CD14-positive monocyte (primary cell): ENCODE measurements at places on chromosomes 6 and 20.

GRCh38 chr6:12071064-12071615 lies 59.0 kb downstream of the HIVEP1 start:
- no peak for DNase-seq

- DNase-seq = peak; percentile 78
Observed at GRCh38 chr20:50270569-50270968, 79.9 kb downstream of the CEBPB start.

- DNase-seq = no peak
Observed at GRCh38 chr6:34571388-34571787, 15.3 kb upstream of the SPDEF start.

DNA sequence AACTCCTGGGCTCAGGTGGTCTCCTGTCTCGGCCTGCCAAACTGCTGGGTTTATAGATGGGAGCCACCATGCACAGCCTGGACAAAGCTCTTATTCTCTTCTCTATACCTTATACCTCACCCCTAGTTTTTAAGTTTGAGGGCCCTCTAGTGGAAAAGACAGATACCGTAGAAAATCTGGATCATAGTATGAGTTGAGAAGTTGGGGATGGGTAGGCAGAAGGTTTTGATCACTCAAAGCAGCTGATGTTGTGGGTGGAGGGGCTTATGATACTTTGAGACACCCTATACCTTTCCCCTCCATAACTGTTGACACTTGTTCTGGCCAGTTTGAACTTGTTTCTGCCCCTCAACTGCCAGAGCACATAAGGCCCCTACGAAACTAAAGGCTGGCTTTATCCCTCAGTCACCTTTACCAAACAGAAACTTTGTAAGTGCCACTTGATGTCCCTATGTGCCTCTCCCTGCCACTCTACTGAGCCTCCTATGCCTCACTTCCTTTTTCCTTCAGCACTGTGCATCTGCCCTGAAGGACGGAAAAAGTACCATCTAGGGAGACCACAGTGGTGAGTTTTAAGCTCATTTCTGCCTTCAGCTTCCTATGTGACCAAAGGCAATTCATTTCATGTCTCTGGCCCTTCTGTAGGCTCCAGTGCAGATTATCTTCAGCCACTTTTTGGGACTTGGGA lies 28.6 kb downstream of the RALY start:
- peak; percentile 34 for DNase-seq

- DNase-seq = no peak
Observed at GRCh38 chr20:33460711-33461110, 17.1 kb upstream of the SNTA1 start.

DNA sequence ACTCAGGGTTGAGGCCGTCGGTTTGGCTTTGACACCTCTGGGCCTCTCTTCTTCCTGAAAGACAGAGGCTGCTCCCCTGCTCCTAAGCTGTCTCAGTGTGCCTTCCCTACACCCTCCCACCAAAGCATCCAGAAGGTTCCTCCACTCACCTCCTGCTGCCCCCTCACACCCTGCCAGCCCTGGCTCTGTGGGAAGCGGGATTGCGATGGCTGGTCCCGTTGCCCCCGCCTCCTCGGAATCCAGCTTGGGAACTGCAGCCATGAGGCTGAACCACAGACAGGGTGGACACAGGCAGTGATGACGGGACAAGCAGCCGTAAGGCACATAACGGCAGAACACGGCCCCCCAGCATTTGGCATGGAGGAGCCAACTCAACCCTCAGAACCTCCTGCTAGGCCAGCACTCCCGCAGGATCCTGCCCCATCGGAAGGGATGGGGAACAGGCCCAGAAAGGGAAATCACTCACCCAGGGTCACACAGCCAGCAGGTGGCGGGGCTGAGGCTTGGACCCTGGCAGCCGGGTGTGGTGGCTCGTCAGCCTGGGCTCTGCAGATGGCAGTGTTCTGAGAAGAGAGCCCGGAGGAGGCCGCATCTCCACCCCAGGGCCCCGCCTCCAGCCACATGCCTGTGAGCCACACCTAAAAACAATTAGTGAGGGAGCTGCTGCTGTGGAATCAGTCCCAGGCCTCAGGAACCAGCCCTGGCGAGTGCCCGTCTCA lies 139.6 kb downstream of the PHACTR3 start:
- no peak for DNase-seq

- peak; percentile 95 for DNase-seq
Observed at GRCh38 chr6:37818536-37819176, 871 bp upstream of the ZFAND3 start.

DNA sequence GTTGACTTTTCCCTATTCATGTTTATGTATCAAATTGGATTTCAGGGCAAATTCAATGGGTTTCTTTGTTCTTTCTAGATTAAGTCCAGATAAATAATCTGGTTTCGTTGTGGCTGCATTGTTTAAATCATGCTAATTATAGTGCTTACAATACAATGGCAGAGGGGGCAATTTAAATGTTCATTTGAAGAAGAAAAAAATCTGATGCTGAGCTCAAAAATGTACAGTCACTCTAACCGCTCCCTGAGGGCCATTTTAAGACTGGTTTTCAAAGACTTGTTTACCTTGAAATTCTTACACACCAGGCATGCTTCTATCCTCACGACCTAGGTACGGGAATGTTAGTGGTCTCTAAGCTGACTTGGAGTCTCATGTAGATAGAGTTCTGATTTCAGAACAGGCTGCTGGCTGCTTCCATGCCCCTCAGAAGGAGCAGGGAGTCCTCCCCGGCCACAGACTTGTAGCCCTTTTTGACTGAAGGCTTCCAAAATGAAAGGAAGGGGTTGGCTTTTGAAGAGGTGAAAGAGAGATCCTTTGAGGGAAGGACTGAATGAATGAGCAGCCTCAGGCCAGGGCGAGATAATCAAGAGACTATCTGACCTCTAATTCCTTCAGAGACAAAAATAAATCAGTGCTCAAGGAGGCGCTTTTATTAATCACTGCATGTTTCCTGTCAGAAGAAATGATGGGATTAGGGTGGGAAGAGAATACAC lies 86.1 kb upstream of the ZNF217 start:
- no peak for DNase-seq

DNA sequence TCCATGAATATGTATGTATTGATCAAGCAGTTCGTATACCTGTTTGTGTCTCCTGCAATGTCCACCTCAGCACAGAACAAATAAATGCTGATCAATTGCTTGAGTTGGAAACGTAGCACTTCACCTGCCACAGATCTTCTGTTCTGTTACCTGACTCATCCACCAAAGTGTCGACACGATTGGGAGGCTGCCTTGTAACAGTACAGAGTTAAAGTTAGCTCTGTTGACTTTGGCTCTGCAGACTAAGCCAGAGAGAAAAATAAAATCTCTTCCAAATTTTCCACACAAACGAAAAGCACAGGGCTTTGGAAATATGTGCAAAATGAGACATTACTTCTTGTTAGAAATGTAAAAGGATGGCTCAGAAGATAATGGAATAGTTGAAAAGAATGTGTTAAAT lies 245.4 kb downstream of the NRN1 start:
- no peak for DNase-seq

- peak; percentile 38 for DNase-seq
Observed at GRCh38 chr6:162157167-162157870, 570.2 kb downstream of the PRKN start.

DNA sequence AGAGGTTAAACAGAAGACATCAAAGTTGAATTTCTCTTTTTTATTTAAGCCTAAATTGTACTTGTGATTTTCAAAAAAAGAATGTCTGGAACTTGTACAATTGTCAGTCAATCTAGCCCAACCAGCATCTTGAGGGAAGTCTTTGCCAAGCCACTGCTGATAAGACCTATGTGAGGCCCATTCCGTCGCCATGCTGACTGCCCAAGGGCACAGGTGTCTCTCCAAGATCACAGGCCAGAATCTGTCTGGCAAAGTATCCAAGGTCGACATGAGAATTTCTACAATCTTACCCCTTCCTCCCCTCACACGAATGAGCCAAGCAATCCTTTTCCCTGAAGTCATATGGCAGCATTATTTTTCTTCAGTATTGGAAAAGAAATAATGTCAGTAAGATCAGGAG lies 614.5 kb downstream of the CBLN4 start:
- no peak for DNase-seq

DNA sequence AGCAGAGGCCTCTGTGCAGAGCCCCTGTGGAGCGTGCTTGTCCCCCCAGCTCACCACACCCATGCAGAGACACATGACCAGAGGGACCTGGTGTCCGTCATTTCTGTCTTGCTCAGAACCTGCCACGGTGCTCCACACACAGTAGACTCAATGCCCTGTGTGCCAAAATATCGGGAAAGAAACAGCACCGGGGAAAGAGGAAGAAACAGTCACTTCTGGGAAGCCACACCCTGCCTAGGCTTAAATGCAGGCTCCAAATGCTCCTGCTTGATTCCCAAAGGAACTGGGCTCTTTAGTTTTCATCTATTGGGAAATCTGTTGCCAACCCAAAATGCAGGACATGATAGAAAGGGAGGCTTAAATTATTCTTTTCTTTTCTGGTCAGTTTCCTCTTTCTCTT lies 503.9 kb downstream of the CD83 start:
- DNase-seq = peak; percentile 12

- no peak for DNase-seq
Observed at GRCh38 chr20:35718972-35719635, 19.9 kb downstream of the ROMO1 start.

DNA sequence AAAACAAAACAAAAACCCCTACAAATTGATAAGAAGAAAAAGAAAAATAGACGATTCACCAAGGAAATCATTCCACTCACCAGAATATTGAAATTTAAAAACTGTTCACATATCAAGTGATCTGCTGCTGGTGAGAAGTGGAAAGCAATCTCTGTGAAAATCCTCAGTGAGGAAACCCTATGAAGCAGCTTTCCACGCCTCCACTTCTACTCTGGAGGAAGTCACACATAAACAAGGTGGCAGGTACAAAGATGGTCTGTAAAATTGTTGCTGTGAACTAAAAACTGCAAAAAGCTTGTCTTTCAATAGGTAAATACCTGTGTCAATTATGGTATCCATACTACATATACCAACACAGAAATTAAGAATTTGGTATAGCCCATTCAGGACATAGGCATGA lies 18.5 kb downstream of the CD164 start:
- DNase-seq = no peak

- no peak for DNase-seq
Observed at GRCh38 chr6:7687145-7688111, 38.5 kb upstream of the BMP6 start.

- no peak for DNase-seq
Observed at GRCh38 chr20:37316775-37317170, 27.3 kb downstream of the MANBAL start.

GRCh38 chr6:3482869-3483268 lies 26.0 kb upstream of the SLC22A23 start:
- no peak for DNase-seq

DNA sequence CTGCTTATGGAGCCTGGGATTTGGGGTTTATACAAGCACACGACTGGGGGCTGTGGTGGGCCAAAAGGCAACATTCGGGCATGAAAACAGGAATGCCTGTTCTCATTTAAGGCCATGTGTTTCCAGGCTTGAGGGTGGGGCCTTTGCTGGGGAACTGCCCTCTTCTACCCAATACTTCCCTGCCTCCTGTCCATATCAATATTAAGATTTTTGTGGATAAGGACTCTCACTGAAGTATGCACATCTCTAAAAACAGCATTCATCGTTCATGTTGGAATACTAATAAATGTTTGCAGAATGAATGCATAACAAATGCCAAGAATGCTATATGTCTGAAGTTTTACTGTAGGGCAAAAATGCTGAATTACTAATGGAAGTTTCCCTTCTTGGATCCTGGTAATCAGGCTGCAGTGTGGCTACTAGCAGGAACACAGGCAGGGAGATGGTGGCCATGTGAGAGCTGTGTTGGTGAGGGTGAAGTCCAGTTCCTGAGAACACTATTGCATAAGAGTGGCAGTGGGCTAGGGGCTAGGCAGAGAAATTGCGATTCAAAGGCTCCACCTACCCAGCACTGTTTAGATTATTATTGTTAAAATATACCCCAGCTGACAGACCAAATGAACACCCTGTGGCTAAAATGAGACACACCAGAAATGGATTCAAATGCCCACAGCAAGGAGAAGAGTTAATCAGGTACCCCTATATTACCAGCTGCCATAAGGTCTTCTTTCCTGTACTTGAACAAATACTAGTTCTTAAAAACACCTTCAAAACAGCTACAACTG lies 644.3 kb downstream of the EPM2A start:
- DNase-seq = no peak

DNA sequence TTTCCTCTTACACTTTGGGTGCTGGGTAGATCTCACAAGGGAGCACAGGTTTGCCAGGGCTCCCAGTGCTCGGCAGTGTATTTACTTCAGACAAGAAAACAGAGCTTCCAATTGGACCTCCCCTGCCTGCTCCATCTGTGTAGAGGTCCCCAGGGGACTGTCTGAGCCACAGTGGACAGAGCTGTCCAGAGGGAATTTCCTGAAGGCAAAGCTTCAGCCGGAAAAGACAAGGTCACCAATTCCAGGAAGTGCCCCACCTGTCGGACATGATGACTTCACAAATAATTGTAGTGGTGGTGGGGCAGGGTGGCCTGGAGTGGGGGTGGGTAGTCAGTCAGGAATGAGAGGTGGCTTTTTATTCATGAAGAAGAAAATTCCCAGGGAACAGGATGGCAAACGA lies 18.6 kb downstream of the ADGRF5 start:
- DNase-seq = no peak

DNA sequence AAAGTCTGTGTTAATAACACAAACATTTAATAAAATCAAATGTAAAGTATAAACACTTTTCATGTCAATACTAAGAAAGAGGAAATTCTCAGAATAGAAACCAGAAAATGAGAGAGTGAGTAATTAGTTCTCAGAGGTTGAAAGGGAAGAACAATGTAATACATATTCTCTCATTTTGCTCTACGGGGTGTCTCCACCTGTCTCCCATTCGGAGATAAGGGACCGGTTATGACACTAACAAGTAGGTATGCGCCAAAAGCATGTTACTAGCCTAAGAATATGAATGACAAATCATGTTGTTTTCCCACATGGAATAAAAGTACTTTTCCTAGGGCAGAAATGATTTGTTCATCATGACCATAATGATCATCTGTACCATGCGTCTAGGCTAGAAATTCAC lies 35.6 kb upstream of the PRELID3B start:
- no peak for DNase-seq

DNA sequence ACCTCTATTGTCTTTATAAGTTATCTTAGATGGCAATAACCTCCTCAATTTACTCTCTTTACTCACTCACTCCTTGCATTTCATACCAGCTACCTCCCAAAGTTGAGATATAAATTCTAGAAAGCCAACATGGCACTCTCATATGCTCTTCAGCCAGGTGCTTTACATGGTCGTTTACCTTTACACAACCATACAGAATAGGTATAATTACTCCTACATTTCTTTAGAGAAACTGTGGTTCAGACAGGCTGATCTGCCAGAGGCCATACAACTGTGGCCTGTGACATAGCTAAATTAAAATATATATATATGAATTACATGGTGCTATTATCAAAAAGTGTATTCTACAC lies 45.7 kb downstream of the HBS1L start:
- no peak for DNase-seq
